Left hindlimb (tissue), 1 donor: ENCODE measurements at places on chromosomes 11 and 22.

GRCh38 chr22:29203488-29204454 lies 1.9 kb upstream of the EMID1 start:
- no peak for DNase-seq

GRCh38 chr11:115425250-115425649 lies 79.0 kb downstream of the CADM1 start:
- DNase-seq, result no peak

DNA sequence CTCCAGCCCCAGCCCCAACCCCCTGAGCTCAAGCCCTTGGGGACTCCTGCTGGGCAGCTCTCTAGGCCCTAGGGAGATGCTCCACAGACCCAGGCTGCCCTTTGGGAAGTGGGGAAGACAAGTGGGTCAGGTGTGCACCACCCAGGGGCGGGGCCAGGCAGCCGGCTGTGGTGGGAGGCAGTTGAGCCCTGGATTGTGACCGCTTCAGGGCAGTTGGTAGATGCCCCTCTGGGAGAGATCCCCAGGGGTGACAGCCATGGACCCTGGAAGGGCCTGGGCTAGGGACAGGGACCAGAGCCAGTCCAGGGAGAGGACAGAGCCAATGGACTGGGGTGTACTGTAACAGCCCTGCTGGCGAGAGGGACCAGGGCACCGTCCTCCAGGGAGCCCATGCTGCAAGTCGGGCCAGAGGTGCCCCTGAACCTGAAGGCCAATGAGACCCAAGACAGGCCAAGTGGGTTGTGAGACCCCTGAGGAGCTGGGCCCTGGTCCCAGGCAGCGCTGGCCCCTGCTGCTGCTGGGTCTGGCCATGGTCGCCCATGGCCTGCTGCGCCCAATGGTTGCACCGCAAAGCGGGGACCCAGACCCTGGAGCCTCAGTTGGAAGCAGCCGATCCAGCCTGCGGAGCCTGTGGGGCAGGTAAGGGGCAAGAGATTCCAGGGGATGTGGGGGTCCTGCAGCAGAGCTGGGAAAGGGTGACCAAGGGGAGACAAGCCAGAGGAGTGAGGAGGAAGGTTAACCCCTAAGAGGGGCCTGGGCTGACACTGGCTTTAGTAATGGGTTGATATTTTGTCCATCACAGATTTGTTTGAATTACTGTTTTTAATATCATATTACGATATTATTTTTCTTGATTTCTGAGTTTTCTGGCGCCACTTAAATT lies at the start of gene IGLL5:
Gene IGLL5 (plus strand): TSS at position 196 of the 883 bp plus-strand sequence. CDS start 238 bp downstream, at position 434.
- DNase-seq, result no peak

GRCh38 chr11:95322539-95322938 lies 91.5 kb upstream of the SESN3 start:
- no peak for DNase-seq

DNA sequence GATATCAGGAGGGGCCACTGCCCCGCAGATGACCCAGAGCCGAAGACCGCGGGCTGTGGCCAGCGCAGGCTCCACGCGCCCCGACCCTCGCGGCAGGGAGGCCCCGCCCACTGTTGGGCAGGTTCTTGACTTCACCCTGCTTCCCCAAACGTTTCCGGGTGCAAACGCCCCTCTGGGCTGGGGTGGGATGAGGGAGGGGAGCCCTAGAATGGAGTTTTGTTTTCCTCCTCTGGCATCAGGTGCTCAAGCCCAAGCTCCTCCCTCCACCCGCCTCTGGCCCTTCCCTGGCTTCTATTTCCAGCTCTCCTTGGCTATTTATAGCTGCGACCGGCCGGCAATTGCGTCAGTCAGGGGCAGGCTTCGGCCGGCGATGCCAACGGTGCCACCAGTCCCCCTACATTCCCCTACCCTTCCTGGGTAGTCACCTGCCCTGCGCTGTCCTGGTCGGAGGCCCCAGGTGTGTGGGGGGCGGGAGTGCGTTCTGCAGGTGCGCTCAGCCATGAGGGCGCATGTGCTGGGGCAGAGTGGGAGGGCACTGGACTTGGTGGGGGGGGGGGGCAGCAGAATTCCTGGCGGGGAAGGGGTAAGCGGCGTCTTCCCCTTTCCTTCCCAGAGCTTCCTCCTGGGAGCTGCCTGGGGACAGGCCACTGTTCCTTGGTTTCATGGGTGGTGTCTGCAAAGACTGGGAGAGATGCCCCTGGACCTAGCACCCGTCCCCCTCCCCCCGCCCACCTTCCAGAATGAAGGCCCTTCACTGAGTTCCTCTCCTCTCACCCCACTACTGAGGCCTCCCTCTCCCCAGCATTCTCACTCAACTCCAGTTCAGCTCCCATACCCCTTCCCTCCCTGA lies 23.6 kb downstream of the DUSP8 start:
- DNase-seq, result no peak

DNA sequence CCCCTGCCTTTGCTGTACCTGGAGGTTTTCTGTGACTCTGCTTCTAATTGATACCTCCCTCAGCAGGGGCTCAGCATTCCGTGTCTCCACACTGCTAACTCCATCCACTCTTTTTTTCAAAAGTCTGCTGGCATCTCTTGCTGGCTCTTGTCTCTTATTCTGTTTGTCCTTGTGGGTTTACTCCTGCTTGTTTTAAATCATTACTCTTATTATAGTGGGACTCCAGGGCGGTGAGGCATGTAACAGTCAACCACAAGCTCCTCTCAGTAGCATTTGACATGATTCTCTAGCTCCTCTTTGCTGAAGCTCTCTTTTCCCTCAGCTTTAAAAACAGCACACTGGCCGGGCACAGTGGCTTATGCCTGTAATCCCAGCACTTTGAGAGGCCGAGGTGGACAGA lies 260.2 kb upstream of the NARS2 start:
- DNase-seq, result no peak

DNA sequence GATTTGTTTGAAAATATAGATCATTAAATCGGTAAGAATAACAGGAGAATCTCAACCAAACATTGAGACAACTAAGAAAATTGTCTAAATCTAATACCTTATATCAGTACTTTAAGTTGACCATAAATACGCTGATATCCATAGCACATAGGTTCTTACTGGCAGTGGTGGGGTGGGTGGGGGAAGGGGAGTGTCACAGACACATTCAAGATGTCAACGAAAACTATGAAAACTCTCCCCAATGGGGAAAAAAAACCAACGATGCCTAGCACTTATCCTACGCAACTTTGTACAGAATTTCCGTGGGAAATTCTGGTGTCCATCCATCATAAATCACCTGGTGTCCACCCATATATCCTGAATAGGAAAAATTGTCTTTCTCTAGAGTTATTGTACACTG lies 6.2 kb downstream of the GRAP2 start:
- DNase-seq, result no peak

- peak; percentile 22 for DNase-seq
Measured at GRCh38 chr11:70524096-70524922, 126.0 kb downstream of the CTTN start.

GRCh38 chr11:83191986-83192385 lies 1.5 kb upstream of the ANKRD42 start:
- no peak for DNase-seq
